ENCODE measurements at places on chromosomes 3 and 15.

- no peak for DNase-seq
Observed at GRCh38 chr3:28917895-28918475, 362.9 kb upstream of the RBMS3 start.

DNA sequence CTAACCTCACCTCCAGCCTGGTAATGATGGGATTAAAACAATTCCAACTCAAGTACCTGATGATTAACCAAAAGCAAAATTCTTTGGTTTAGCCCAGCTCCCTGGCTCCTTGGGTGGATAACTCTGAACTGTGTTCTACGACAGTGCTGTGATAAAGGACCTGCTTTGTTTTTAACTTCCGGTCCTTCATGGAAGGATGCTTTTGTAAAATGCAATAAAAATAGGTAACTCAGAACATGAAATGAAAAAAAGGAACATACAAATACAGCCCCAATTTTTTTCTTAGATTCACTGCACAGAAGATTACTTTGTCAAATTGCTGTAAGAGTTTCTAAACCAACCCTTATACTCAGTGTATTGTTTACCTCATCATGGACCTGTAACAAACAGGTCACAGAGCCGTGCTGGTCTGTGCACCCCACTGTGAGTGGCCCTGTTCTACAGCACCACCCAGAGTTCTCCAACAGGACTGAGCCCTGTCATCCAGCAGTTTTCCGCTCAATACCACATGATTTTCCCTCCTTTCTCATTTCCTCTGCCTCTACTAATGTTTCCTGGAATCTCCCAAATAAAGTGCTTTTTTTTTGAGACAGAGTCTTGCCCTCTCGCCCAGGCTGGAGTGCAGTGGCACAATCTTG, 4.9 kb upstream of the PCYT1A start:
- no peak for DNase-seq

GRCh38 chr3:66076861-66077470, 38.2 kb upstream of the MAGI1 start:
- no peak for DNase-seq

GRCh38 chr3:50695031-50695430, 20.3 kb downstream of the DOCK3 start:
- no peak for DNase-seq

GRCh38 chr3:171257251-171258203, 202.7 kb downstream of the TNIK start:
- no peak for DNase-seq

- DNase-seq = no peak
Observed at GRCh38 chr3:73490453-73491286, 134.1 kb downstream of the PDZRN3 start.

DNA sequence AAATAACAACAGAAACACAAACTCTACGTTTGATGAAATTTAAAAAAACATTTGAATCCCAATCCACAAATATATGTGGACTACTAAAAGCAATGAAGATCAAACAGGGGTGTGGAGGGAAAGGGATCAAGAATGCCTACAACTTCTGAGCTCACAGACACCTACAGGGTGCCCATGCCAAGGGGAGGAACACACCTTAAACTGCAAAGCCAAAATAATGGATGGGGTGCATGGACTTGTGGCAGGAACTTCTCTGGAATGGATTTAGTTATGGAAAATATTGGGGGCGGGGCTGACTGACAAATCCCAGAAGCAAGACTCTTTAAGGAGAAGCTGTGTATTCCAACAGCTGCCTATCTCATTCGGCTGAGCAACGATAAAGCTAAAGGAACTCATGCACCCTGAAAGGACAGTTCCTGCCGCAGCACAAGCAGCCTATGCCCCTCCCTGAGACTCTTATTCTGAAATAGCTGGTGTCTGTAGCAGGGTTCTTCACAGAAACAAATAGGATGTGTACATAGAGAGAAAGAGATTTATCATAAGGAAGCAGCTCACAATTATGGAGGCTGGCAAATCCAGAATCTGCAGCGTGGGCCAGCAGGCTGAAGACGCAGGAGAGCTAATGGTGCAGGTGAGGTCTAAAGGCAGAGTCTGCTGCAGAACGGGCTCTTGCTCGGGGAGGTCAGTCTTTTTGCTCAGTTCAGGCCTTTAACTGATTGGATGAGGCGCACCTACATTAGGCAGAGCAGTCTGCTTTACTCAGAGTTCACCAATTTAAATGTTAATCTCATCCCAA, 24.5 kb upstream of the PLA2G4D start:
- no peak for DNase-seq

DNA sequence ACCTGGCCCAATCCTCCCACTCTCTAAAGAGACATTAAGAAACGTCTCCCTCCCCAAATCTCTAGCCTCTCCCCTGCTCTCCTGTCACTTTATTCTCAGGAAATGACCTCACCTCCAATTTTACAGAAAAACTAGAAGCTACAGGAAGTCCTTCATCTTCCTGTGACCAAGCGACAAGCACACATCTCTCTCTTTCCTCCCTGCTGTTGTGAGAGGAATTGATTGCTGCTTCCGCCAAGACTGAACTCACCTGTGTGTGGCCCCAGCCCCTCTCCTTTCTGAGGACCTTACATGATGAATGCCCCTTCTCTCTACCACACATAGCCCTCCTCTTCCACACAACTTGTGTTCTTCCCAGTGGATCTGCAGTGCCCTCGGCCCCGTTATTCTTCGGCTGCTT, 18.2 kb downstream of the DNAJB8 start:
- DNase-seq = no peak

DNA sequence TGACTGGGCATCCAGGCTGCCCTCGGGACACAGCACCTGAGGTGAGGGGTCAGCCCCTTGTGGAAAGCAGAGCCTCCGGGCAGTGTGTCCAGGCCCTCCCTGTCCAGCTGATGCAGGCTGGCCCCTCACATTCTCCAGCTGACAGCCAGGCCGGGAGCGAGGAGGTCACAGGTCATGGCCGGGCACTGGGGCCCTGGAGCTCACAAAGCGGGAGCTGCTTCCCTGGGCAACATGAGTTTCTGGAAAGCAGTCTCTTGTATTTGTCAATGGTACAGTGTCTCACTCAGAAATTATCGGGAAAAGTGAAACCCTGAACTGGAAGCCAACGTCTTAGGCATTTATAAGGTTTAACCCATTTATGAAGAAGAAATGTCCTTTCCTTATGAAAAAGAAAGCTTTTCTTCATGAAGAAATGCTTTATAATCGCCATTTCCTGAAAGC, 118.5 kb downstream of the OPA1 start:
- no peak for DNase-seq

- DNase-seq = no peak
Observed at GRCh38 chr3:30522476-30522875, 83.9 kb upstream of the TGFBR2 start.

DNA sequence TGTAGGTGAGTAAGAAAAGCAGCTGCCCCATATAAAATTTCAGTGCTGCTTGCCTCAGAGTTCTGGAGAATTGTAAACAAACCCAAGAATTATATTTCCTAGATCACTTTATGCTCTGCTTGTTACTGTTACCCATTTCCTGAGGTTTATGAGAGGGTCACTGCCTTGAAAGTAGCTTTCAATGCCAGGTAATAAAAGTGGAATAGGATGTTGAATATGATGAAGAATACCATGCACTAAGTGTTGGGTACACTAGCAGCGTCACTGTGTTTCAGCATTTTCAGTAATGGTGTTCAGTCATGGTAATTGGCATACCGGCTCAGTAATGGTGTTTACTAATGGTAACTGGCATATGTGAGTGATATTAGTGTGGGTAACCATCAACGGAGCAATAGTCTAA, 449.8 kb upstream of the TPRG1 start:
- DNase-seq = no peak
